ENCODE measurements at places on chromosomes 3 and 15. TPM values are rescaled to one million over a fixed set of nuclear protein-coding genes. Genes with fewer than 3 reads are reported as not detected.

Gene AP3B2
- total RNA-seq, result 2.1 TPM

Gene LRRC31
- not detected for total RNA-seq

Gene OSTN
- not detected for total RNA-seq

Gene MYEF2
- total RNA-seq, result 20.0 TPM

Gene FGF7
- total RNA-seq, result 60.2 TPM

Gene SEMA3G
- 27.9 TPM for total RNA-seq

Gene FGD5
- 16.2 TPM for total RNA-seq

Gene C3orf85
- not detected for total RNA-seq

Gene MUC20
- total RNA-seq, result 2.7 TPM

Gene SLC6A20
- total RNA-seq, result 0.29 TPM

DNA sequence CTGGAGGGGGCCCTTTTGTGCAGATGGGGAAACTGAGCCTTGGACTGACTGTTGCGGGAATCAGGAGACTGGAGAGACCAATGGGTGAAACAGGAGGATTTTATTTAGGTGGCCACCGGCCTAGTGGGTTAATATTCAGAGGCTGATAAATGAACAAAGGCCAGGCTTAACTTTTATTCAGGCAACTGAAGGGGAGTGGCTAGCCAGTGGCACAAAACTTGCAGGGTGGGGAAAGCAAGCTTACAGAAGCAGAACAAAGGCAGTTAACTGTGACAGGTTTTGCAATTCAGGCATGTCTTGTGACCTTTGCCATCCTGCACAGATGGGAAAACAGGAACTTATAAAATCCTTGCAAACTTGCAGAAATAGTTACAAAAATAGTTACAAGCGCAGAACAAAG is 24.9 kb upstream of the ACAD9 start:
- no peak for DNase-seq

- no peak for DNase-seq
Observed at GRCh38 chr3:34225821-34226366, 427.5 kb downstream of the PDCD6IP start.

GRCh38 chr15:92907896-92908712 is 8.0 kb downstream of the CHD2 start:
- no peak for DNase-seq

DNA sequence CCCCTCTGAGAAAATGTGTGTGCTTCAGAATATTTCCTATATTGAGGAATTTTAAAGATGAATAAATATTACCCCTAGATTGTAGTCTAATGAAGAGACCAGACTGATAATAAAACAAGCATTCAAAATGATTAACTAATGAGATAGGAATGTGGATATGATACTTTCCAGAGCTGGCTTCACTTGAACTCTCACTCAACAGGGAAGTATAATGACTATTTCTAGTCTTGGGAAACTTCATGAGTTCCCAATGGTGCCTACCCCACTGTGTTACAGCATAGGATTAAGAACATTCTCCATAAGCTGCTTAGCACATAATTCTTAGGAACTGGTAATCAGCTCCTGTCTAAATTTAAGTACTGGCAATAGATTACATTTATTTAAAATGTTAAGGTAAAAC is 261.5 kb upstream of the ZNF385D start:
- no peak for DNase-seq

DNA sequence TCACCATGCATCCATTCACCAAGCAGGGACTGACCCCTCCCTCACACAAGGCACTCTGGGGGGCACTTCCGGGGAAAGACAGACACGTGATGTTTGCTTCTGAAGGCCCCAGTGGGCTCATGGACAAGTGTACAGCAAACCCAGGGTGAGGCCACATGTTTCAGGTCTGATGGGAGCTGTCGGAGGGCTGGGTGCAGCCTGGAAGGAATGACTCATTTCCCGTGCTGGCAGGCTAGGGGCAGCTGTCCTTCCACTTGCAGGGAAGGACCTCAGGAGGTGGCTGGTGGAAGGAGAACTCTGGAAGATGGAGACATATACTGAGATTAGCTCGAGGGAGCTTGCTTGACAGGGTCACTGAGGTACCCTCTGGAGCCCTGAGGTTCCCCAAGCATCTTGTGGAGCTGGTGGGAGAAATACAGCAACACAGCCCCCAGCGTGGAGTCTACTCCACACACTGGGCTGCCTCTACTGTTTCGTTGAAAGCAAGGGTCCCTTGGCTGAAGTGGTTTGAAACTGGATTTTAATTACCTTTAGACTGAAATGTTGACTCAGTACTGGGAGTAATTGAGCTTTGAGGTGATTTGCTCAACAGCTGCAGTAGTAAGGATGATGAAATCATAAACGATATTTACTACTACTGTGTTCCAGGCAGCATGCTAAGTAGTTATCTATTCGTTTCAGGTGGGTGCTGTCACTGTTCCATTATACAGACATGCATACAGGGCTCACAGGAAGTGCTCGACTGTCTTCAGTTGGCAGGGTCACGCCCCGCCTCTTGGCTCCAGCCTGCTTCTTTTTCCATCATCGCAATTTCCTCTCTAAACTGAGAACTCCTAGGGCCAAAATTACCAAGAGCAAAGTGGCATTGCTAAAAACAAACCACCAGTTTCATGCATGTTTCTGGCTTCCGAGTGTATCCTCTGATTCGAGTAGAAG is 230.4 kb downstream of the ADAMTS17 start:
- DNase-seq, result no peak

- no peak for DNase-seq
Observed at GRCh38 chr3:197203714-197204146, 94.7 kb downstream of the DLG1 start.

GRCh38 chr3:116929505-116930222 is 220.1 kb downstream of the TUSC7 start:
- no peak for DNase-seq

DNA sequence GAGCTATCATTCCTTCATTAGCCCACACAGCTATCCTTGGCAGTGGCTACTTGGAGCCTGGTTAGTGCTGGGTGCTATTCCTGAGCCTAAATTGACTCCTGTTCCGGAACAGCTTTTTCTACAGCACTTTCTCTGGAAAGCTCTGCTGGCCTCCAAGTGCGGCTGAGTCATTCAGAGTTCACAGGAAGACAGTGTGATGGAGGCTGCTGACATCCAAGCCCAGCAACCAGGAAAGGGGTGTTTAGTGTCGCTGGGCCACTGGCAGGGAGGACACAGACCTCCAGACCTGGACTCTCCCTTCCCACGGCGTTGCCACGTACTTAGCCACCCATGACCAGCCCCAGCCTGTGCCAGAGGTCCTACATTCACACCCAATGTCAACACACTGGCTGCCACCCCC is 28.7 kb downstream of the CACNA2D2 start:
- DNase-seq, result no peak

- no peak for DNase-seq
Observed at GRCh38 chr15:73560501-73561117, 72.6 kb downstream of the NPTN start.

DNA sequence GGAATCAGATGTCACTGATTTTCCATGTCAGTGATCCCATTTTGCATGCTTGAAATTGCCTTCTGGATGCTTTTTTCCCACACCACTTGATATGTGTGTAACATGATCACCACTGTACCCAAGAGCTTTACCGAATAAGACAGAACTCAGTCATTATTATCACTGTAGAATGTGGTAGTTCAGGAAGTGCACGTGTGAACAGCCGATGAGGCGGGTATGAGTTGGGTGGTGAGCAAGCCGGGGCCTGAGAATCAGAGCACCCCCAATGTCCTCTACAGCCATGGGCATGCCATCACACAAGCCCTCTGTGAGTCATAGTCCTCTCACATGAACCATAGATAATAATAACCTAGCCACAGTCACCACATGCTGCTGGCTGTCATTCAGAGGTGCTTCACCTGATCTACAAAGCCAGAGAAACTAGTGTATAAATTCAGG is 470.8 kb downstream of the SOX2 start:
- DNase-seq, result no peak

DNA sequence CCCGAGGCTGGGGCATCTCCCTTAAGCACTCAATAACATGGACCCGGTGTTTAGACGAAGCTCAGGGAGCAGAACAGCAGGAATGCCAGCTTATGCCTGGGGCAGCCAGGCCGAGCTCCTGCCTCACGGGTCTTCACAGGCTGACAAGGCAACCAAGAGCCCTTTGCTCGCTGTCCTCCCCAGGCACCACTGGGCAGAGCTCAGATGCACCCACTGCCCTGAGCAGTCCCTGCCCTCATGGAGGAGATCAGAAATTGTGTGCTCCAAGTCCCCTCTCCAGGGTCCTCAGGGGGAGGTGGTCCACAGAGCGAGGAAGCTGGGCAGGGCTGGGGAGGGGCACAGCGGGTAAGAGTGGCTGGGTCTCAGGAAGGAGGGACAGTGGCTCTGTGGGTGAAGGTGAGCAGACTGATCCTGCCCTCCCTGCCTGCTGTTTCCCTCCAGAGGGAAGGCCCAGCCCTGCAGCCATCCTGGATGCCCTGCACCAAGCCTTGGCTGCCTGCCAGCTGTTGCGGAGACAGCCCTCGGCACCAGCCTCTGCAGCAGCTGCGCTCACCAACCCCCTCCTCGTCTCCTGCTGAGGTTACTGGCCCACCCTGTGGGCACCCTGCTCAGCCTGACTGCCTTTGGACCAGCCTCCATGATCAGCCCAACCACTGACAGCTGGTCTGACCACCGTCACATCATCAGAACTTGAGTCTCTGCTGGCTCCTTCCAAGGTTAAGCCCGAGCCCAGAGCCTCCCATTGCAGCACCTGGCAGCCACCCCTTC is 21.1 kb upstream of the GP9 start:
- DNase-seq, result no peak

DNA sequence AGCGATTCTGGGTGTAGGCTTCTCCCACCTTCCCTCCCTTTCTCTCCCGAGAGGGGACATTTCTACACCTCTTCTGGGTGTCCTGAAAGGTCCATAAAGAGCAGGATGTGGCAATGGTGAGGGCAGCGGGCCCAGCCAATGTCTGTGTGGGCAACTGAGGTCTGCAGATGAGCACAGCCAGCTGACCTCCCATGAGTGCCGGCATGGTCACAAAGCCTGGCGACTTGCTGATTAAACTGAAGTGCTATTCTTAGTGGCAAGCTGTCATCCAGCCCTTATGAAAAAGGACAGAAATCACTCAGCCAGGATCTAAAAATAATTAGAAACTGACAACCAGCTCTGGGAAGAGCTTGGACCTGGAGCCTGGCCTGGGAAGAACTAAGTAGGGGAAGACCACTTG is 124.3 kb upstream of the RGMA start:
- DNase-seq, result no peak

DNA sequence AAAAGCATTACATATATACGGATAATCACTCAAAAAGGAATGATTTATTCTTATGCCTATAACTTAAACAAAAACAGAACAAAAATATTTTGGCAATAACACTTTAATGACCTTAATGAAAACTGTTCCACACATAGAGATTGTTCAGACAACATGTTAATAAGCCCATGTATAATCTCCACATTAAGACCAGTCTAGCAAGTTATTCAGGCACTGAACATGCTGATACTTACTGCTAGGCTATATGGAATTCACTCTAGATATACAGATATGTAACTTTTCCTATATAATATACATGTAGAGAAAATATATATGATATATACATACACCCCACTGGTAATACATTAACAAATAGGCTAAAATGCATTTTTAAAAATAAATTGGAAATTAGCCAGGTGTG is 43.8 kb upstream of the USP50 start:
- DNase-seq, result no peak

GRCh38 chr15:88401251-88401995 is 65.8 kb downstream of the MRPL46 start:
- DNase-seq, result peak; percentile 92

DNA sequence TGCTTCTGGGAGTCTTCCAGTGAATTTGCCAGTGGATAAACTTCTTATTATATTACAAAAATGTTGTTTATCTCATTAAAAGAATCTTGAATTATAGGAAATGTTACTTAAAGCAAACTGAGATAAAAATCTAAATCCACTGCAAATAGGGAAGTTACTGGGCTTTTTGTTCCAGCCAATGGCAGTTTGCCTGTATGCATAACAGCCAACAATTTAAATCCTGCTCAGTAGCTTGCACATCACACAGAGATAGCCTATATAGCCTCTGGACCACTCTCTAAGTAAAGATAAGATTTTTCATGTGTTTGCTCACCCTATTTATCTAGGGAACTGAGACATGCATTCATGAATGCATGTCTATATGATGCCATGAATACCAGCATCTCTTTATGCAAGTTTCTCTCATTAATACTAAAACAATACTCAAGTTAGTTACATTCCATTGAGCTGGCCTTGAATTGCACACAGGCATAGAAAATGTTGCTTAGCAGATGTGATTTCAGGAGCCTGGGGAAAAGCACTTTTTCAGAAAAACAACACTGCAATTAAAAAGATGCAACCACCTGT is 92.1 kb upstream of the GPR149 start:
- DNase-seq, result no peak

GRCh38 chr15:60932051-60932915 is 296.8 kb downstream of the RORA start:
- DNase-seq, result no peak

Data from esophagus muscularis mucosa (tissue), 4 donors.